ENCODE measurements at places on chromosomes 12 and 14. TPM values are rescaled to one million over a fixed set of nuclear protein-coding genes. Genes with fewer than 3 reads are reported as not detected.
A peak's percentile ranks its signal among the peaks of the same experiment; 100 is the strongest.

- DNase-seq = no peak
- no peaks in the 10 kb centered on the region for H3K36me3 ChIP-seq
- H3K4me3 ChIP-seq = no peak overlapping the region
- H3K27me3 ChIP-seq = no peaks in the 10 kb centered on the region
- H3K4me1 ChIP-seq = peaks cover 7% of the 10 kb centered on the region
Observed at GRCh38 chr14:88030079-88030478, 25.1 kb downstream of the GPR65 start.

DNA sequence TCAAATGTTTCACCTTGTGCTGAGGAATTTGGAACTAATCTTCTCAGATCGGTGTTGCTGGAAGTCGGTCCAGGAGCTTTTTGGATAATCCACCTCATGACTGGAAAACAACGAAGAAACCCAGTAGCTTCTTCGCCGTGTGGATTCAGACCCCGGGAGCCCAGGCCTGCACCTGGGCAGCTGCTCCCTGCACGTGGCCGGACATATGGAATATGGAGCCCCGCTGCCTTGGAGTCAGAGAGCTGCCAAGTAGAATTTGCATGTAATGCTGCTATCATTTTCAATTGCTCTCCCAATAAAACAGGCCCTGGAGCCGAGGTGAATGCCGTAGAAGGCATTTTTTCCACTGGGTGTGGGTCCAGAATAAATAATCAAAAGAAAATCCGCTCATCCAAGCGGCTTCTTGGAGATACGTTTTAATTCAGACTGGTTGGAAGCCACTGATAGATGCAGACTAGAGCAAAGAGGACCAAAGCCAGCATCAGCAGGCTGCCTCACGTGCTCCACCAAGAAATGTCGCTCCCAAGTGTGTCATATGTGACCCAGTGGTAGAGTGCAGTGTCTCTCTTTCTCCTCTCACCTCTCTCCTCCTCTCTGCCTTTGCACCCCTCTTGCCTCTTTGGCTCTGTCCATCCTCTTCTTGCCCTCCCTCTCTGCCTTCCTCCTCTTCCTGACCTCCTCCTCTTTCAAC, 115.3 kb downstream of the ZNF664 start:
- no peaks in the 10 kb centered on the region for H3K4me1 ChIP-seq
- H3K27ac ChIP-seq = no peak overlapping the region
- H3K36me3 ChIP-seq = no peaks in the 10 kb centered on the region
- no peak overlapping the region for H3K4me3 ChIP-seq
- no peak for DNase-seq

DNA sequence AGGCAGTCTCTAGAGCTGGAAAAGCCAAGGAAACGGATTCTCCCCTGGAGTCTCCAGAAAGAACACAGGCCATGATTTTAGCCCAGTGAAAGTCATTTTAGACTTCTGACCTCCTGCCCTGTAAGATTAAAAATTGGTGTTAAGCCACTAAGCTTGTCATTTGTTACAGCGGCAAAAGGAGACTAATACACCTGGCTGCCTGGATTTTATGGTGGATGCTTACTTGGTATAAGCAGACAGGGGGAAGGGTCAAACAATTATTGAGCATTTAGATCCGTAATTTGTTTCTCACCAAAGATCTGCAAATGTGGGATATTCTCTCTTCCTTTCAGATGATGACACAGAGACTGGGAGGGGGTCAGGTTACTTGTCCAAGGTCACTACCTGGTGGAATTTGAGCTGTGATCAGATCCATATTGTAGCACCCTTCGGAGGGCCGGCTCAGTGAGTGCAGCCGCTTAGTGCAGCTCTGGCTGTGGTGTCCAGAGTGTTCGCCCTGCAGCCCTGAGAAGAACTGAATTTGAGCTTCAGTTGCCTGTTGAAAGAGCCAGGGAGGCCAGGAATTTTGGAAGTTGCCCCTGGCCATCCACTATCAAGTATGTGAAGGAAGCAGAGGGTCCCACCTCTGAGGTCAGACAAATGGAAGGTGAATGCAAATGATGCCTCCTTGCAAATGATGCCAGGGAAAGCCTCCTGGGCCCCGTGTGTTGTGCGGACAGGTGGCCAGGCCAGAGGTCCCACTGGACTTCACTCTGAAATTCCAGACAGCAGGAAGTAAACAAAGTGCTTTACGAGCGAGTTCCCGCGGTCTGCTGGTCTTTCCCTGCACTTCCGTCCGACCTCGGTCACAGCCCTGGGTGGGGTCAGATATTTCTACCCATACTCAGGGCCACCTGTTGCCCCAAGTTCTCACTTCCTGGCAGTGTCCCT, 15.1 kb downstream of the GLRX5 start:
- no peak overlapping the region for H3K4me3 ChIP-seq
- no peak overlapping the region for H3K27ac ChIP-seq
- DNase-seq = no peak
- no peaks in the 10 kb centered on the region for H3K27me3 ChIP-seq
- H3K4me1 ChIP-seq = peaks cover 27% of the 10 kb centered on the region

DNA sequence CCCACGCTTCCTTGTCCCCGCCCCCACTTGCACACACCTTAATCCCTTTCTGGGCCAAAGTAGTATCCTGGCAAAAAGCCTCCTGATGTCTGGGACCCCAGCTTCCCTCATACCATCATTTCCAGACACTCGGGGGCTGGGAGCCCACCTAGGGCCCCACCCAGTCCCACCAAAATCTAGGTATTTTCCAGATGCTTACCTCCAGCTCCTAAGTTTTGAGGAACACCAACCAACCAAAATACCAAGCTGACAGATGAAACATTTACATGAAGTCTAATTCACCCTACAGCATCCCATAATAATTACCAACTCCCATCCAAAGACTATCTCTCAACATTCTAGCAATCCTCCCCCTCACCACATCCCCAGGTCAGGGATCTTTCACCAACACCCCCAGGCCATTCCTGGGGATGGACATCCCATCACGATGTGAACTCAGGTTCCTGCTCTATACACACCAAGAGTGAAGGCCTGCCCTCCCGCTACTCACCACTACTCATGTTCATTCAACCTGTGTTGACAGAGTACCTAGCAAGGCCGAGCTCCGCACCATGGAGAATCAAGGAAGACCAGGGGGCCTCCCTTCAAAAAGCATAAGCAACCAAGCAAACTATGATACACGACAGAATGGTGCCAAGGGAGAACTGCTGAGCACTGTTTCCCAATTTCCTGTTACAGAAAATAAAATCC, 1.6 kb upstream of the CHD4 start:
- no peak overlapping the region for H3K4me3 ChIP-seq
- H3K4me1 ChIP-seq = peaks cover 35% of the 10 kb centered on the region
- no peak for DNase-seq
- H3K27ac ChIP-seq = no peak overlapping the region
- no peaks in the 10 kb centered on the region for H3K36me3 ChIP-seq
- H3K27me3 ChIP-seq = no peaks in the 10 kb centered on the region

GRCh38 chr12:49683599-49684309, 23.5 kb downstream of the FMNL3 start:
- no peak overlapping the region for H3K4me3 ChIP-seq
- no peaks in the 10 kb centered on the region for H3K27me3 ChIP-seq
- H3K27ac ChIP-seq = no peak overlapping the region
- H3K4me1 ChIP-seq = no peaks in the 10 kb centered on the region

DNA sequence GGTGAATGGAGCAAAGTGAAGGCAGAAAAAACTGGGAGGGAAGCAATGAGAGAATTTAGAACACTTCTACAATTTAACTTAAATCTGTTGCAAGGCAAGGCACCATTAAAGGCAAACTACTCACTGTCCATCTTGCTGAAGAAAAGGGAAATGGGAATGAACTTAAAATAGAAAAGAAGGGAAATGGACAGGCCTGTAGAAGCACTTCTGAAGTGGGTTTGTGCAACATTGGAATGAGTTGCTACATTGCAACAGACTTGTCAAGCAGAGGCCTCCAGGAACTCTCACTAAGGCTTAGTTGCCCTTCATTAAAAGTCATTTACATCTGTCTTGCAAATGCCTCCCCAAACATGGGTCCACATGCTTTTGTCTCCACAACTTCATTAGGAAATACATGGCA, 13.7 kb upstream of the OR10AD1 start:
- no peak for DNase-seq
- H3K36me3 ChIP-seq = no peaks in the 10 kb centered on the region
- H3K27me3 ChIP-seq = peaks cover 71% of the 10 kb centered on the region
- H3K4me3 ChIP-seq = no peak overlapping the region
- H3K4me1 ChIP-seq = no peaks in the 10 kb centered on the region
- no peak overlapping the region for H3K27ac ChIP-seq

- H3K4me3 ChIP-seq = no peak overlapping the region
- no peaks in the 10 kb centered on the region for H3K36me3 ChIP-seq
- DNase-seq = no peak
- H3K27me3 ChIP-seq = no peaks in the 10 kb centered on the region
- H3K27ac ChIP-seq = no peak overlapping the region
Observed at GRCh38 chr12:83800022-83800421, 1112.6 kb downstream of the SLC6A15 start.

- peak overlapping the region; percentile 68 for H3K27ac ChIP-seq
- no peaks in the 10 kb centered on the region for H3K27me3 ChIP-seq
- DNase-seq = no peak
- H3K4me1 ChIP-seq = peaks cover 51% of the 10 kb centered on the region
Observed at GRCh38 chr14:102318781-102319276, 717 bp upstream of the ZNF839 start.

The KRT79 gene
- 0.46 TPM for total RNA-seq

The RHOJ gene
- total RNA-seq = not detected

The DHRS1 gene
- 15.8 TPM for total RNA-seq

DNA sequence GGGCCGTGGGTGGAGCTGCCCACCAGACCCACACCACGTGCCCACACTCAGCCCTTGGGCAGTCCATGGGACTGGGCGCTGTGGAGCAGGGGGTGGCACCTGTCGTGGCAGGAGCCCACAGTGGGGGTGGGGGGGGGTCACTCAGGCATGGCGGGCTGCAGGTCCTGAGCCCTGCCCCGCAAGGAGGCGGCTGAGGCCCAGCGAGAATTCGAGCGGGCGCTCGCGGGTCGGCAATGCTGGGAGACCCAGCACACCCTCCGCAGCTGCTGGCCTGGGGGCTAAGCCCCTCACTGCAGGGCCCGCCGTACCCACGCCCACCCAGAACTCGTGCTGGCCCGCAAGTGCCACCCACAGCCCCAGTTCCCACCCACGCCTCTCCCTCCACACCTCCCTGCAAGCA, 132.6 kb upstream of the GARIN2 start:
- no peak overlapping the region for H3K27ac ChIP-seq
- H3K27me3 ChIP-seq = no peaks in the 10 kb centered on the region
- no peak for DNase-seq
- H3K4me3 ChIP-seq = no peak overlapping the region
- no peaks in the 10 kb centered on the region for H3K4me1 ChIP-seq

GRCh38 chr12:111271674-111272418, 97.0 kb downstream of the PHETA1 start:
- no peaks in the 10 kb centered on the region for H3K4me1 ChIP-seq
- 0 out of 2 replicates have a peak, but pooled peaks cover 5% of the 10 kb centered on the region for H3K27me3 ChIP-seq
- no peaks in the 10 kb centered on the region for H3K36me3 ChIP-seq
- no peak overlapping the region for H3K4me3 ChIP-seq

DNA sequence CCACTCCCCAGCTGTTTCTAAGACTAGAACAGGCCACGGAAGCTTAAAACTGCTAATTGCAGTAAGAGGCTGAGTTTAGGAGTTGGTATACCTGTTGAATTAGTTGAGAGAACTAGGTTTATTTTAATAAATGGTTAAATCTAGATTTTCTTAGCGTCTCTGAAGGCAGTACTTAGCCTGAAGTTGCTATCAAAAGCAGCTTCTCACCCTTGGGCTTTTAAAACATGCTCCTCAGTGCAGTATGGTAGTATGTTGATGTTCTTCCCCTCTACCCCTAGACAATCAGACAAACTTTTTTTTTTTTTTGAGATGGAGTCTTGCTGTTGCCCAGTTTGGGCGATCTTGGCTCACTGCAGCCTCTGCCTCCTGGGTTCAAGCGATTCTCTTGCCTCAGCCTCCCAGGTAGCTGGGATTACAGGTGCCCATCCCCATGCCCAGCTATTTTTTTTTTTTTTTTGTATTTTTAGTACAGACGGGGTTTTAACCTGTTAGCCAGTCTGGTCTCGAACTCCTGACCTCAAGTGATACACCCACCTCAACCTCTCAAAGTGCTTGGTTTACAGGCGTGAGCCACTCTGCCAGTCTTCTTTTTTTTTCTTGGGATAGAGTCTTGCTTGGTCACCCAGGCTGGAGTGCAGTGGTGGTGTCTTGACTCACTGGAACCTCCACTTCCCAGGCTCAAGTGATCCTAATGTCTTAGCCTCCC, 6.8 kb downstream of the SRSF5 start:
- no peak overlapping the region for H3K27ac ChIP-seq
- H3K36me3 ChIP-seq = peaks cover 94% of the 10 kb centered on the region
- no peak overlapping the region for H3K4me3 ChIP-seq
- DNase-seq = no peak

DNA sequence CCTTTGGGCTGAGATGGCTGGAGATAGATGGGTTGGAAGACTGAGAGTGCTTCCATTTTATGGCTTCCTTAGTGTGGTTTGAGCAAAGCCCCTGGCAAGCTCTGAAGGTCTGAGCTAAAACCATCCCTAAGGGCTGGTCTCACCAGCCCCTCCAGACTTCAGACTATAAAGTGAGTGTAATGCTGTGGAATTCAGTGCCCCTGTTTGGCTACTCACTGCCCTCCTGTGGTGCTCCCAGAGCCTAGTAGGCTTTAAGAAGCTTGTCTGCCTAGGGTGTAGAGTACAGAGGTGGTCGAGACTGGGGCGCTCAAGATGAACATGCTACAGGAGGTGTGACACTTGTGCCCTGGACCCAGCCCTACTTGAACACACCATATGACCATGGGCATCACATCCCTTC, 246.7 kb upstream of the FKBP4 start:
- no peak for DNase-seq
- H3K4me1 ChIP-seq = no peaks in the 10 kb centered on the region
- H3K27ac ChIP-seq = no peak overlapping the region
- peaks cover 71% of the 10 kb centered on the region for H3K27me3 ChIP-seq

DNA sequence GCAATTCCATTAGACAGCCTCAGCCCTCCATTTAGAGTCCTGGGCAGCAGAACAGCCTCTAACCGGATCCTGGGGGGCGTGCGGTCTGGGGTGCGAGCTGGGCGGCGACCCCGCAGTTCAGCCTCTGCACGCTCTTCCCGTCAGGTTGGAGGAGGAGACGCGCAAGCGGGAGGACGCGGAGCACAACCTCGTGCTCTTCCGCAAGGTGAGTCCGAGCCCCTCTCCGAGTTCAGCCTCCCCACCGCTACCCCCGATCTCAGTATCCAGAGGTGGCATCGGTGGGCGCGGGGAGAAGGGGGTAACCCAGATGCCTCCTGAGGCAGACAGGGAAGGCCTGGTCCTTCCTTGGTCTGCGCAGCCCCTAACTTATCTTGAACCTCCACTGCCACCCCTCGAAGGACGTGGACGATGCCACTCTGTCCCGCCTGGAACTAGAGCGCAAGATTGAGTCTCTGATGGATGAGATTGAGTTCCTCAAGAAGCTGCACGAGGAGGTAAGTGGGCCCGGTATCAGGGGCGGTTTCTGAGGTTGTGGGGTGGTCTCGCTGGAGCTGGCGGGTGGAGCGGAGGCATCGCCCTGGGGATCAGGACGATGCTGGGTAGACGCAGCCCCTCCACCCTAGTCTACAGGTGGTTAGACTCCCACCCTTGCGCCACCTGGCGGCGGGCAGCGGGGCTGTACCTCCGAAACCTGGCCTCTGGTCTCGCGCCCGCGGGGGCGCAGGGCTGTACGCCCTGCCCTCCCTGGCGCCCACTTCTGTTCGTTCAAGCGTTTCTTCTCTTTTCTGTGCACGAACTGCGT, 1.3 kb downstream of the PRPH start:
- no peaks in the 10 kb centered on the region for H3K27me3 ChIP-seq
- peak overlapping the region; percentile 68 for H3K4me3 ChIP-seq
- H3K27ac ChIP-seq = no peak overlapping the region
- no peaks in the 10 kb centered on the region for H3K36me3 ChIP-seq
- peaks cover 12% of the 10 kb centered on the region for H3K4me1 ChIP-seq

The ASIC1 gene
- 6.3 TPM for total RNA-seq

- no peaks in the 10 kb centered on the region for H3K4me1 ChIP-seq
- DNase-seq = no peak
- H3K36me3 ChIP-seq = no peaks in the 10 kb centered on the region
- no peak overlapping the region for H3K4me3 ChIP-seq
Observed at GRCh38 chr12:99649551-99649950, 2.0 kb downstream of the GARIN6 start.

Measured in PC-3 (cell line).